Upper lobe of right lung (tissue), 1 donor: ENCODE measurements at places on chromosomes 1 and 21. TPM values are rescaled to one million over a fixed set of nuclear protein-coding genes. Genes with fewer than 3 reads are reported as not detected.

GRCh38 chr1:176863613-176864012 lies 300.9 kb downstream of the ASTN1 start:
- DNase-seq, result no peak

The MROH9 gene
- not detected for total RNA-seq

The NENF gene
- 45.6 TPM for total RNA-seq

- no peak for DNase-seq
These were observed 1213.7 kb downstream of the KCNT2 start for GRCh38 chr1:195394567-195394966.

The RAB3B gene
- total RNA-seq, result not detected

- no peak for DNase-seq
These were observed 111.9 kb downstream of the NGF start for GRCh38 chr1:115225993-115226685.

DNA sequence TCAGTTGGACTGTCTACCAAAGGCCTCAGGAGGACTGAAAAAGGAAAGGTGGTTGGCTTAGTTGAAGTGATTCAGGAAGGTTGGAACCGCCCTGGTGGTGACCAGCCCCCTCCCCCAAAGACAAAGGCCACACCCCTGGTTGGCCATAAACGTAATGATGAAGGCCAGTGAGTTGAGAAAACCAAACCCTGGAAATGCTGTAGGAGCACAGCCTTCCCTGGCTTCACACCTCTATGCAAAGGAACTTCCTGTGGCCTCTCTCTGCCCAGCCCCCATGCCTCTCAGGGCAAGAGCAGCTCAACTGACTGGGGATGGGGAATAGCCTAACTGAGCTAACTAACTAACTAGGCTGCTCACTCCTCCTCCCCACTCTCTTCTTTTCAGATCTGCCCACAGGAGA lies 90.4 kb downstream of the NPHP4 start:
- no peak for DNase-seq

DNA sequence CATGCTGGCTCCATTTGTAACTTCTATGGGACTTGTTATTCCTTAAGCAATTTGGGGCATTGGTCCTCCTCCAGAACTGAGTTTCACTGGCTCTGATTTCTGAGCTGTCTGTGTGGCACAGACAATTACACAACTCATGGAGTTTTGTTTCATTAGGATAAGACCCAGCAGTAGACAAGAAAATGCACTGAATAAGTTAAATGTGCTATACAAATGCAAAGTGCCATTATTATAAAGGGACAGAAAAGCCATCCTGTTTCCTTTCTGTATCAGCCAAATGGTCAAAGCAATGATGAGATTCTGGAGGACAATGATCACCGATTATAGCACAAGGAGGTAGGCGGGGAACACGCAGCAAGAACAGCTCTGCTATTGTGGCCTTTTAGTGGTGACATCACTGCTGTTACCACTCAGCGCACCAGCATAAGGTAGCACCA lies 81.9 kb downstream of the CNIH3 start:
- no peak for DNase-seq

GRCh38 chr1:81407000-81407821 lies 393.5 kb upstream of the ADGRL2 start:
- no peak for DNase-seq

The TCHH gene
- total RNA-seq, result 0.20 TPM

DNA sequence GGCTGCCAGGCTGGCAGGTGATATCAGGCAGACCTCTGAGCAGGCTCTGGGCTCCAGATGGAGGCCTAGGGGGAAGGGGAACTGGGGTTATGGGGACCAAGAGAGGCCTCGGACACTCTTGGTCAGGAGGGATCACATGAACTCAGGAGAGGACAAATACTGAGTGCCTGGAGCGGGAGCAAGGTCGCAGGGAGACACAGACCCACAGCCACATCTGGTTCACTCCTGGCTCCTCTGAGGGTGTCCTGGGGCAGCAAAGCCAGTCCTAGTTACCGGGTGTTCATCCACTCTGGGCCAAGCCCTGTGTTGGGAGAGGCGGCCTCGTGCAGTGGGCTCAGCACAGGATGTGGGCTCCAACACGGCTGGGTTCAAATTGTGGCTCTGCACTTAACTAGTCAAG lies 239.0 kb downstream of the PTPRU start:
- no peak for DNase-seq

The LORICRIN gene
- not detected for total RNA-seq
